ENCODE measurements at places on chromosomes 11 and 22.

GRCh38 chr11:79441461-79441875 lies 638 bp upstream of the TENM4 start:
- DNase-seq, result no peak

DNA sequence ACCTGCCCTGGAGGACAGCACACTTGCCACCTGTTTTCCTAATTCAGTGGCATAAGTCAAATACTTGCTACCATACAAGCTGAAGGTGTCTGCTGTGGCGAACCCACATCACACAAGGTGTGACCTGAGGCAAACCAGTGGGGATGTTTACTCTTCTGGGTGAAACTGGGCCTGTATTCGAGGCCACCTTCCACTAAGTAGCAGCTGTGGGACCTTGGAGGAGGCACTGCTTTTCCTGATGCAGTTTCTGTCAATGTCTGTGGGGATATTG lies 927.4 kb downstream of the BRD1 start:
- DNase-seq, result no peak

GRCh38 chr22:23691748-23692423 lies 1.1 kb downstream of the RGL4 start:
- DNase-seq, result no peak

GRCh38 chr22:19972652-19973550 lies 31.3 kb upstream of the TXNRD2 start:
- DNase-seq, result no peak

DNA sequence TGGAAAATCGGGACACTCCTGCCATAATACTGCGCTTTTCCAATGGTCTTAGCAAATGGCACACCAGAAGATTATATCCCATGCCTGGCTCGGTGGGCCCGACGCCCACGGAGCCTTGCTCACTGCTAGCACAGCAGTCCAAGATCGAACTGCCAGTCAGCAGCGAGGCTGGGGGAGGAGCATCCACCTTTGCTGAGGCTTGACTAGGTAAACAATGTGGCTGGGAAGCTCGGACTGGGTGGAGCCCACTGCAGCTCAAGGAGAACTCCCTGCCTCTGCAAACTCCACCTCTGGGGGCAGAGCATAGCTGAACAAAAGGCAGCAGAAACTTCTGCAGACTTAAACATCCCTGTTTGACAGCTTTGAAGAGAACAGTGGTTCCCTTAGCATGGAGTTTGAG lies 15.6 kb downstream of the PTH start:
- no peak for DNase-seq

- no peak for DNase-seq
These were observed 19.4 kb downstream of the SYNGR1 start for GRCh38 chr22:39369186-39369585.

DNA sequence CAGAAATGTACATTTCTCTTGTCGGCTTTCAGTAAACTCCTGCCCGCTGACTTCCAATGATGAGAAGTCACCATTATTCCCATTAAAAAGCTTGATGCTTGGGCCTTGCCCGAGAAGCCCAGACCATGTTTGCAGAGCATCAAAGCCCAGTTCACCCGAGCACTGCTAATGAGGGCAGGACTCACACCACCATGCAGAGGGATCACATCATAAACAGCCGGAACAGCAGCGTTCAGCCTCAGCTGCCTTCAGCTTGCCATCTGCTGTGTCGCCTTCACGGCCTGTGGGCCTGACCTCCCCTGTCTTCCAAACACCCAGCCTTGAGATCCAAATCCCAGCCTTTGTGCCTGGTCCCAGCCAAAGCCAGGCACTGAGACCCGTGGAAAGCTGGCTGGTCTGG lies 105.4 kb upstream of the CSNK2A3 start:
- DNase-seq, result no peak

- peak; percentile 3 for DNase-seq
These were observed 3.4 kb downstream of the SCGB1D4 start for GRCh38 chr11:62295504-62295903.

DNA sequence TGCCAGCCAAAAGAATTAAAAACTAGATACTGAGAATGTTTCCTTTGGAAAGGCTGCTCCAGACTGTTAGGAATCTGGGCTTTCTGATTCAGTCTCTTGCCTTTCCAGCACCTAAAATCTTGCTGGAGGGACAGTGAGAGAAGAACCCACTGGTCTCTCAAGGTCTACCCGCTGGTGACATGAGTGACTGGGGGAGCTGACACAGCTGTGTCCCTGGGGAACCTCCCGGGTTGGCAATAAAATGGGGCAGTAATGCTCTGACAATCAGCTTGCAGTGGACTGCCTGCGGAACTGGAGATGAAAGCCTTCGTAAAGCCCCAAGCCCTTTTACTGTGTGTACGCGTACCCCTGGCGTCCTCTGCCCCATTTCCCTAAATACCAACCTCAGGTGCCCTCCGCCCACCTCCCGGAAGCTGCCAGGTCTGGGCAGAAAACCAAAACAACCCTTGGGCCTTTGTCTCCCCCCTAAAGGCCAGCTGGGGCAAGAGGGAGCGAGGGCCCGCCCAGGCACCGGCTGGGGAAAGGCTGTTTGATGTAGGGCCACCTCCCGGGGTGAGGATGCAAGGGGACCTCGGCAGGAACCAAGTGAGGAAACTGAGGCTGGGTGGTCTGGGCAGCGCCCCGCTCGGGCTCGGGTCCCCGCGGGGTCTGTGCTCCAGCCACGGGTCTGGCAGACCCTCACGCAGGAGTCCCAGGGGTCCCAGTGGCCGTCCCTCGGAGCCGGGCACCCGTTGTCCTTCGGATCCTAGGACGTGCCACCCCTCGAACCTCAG lies 741 bp downstream of the CARS1 start:
- peak; percentile 24 for DNase-seq

- DNase-seq, result peak; percentile 59
These were observed 874 bp downstream of the ZFTA start for GRCh38 chr11:63767565-63768236.

Measured in dermis microvascular lymphatic vessel endothelial cell (primary cell).